ENCODE measurements at places on chromosomes 1 and 21. TPM values are rescaled to one million over a fixed set of nuclear protein-coding genes. Genes with fewer than 3 reads are reported as not detected.

OBSCN gene
- total RNA-seq, result 21.4 TPM

ZSCAN20 gene
- total RNA-seq, result 2.0 TPM

LCE4A gene
- total RNA-seq, result not detected

DYRK3 gene
- 16.5 TPM for total RNA-seq

LCE3B gene
- not detected for total RNA-seq

ZNF695 gene
- total RNA-seq, result 0.95 TPM

HIVEP3 gene
- 73.9 TPM for total RNA-seq

CELA2A gene
- total RNA-seq, result not detected

GRCh38 chr1:6025269-6026094 lies 20.2 kb upstream of the KCNAB2 start:
- DNase-seq, result no peak

DNA sequence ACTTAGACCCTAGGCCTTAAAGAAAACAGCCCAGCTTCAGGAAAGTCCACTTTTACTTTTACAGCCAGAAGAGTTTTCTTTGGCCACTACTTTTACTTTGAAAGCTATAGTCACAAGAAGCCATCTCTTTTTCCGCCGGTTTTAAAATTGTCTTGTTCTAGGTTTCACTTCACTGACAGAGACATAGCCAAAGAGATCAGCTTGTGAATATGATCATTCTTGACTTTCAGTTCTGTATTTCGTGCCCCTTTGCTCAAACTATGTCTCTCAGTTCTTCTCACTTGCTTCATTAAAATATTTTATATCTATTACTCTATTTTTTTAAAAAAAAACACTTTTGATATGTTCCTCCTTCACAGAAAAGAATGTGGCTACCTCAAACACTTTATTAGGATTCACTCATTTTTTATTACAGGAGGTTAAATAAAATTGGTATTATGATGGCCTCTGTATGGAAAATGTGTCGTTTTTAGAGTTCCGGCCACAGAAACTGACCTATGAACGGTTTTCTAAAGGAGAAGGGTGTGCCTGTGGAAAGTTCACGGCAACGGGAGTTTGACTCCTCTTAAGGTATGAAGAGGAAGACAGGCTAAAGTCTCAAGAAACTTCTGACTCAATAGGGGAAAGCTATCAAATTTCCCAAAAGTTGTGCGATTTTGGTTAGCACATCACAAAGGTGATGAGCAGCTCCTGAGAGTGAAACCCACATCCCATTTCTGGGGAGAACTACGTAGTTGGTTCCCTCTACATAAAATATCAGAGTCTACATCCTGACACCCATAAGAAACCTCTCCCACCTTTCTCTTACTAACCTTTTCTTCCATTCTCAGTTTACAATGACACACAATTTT lies 1.2 kb downstream of the MCOLN2 start:
- peak; percentile 72 for DNase-seq

GRCh38 chr1:109894823-109895719 lies 15.6 kb upstream of the CSF1 start:
- no peak for DNase-seq

DNA sequence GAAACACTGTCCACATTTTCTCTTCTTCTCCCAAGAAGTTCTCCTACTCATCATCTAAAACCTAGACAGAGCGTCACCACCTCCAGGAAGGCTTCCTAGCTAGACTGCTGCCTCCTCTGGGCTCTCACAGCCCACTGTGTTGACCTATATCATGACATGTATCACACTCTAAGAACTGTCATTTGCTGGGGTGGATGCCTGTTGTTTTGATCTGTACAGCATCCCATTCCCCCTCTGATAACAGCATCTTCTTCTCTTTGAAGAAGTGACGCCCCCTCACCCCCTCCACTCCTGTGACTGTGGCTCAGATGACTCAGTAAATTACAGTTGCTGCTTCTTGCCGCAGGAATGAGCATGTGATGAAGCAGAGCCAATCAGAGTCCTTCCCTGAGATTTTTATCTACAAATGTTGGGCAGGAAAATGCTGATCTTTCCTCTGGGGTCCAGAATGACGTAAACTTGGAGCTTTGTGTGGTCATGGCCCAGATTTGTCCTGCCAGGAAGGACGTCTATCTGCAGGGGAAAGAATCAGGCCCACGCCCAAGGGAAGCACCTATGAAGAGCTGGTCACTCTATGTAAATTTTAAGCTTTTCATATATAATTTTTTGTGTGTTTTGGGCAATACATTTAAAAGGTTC lies 28.0 kb upstream of the FOXO6 start:
- no peak for DNase-seq

- no peak for DNase-seq
Measured at GRCh38 chr1:97368296-97368695, 552.5 kb downstream of the DPYD start.

- no peak for DNase-seq
Measured at GRCh38 chr21:41431788-41432548, 5.9 kb downstream of the MX1 start.

- DNase-seq, result no peak
Measured at GRCh38 chr1:75954586-75954985, 22.4 kb upstream of the ASB17 start.

DNA sequence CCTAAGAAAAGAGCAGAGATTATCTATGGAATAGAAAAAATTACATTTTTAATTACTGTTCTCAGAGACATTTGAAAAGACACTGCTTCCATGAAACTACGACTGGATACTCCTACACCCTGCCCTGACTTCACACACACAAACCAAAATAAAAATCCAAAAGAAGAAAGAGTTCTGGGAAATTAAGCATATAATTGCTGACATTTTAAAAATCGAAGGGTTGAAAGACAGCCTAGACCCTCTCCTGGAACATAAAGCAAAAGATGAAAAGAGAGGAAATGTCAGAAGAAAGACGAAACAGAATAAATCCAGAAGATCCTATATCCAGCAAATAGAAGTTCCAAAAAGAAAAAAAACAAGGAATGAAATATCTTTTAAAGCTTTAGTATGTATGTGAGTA lies 32.8 kb upstream of the EEIG2 start:
- no peak for DNase-seq

GRCh38 chr1:180181996-180182642 lies 27.4 kb downstream of the QSOX1 start:
- no peak for DNase-seq

DNA sequence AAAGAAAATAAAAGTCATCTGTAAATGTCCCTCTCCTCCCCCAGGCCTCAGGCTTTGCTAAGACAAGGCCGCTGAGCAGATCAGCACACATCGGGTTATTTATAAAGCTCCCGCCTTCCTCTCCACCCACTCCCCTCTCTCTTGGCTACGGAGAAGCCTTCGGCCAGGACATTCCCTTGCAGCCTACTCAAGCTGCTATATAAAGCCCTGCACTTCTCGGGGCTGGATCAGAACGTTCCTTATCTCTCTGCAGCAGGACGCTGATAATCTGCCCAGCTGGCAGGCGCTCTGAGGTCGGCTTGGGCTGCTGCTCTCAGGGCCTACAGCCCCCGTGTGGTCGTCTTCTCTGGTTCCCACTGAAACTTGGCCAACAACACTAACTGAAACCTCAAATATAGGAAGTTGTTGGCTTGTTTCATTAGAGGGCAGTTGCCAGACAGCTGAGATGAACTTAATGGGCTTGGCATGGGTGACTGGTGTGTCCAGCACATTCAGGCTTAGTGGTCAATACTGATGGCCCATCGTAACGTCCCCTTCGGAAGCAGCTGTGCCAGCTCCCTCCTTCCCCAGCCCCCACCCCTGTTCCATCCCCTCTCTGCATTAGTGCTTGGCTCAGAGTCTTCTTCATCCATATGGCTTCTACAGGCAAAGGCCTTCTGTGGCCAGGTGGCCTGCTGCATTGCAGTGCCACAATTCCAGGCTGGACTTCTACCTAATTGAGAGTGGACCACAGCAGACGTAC lies 64.6 kb downstream of the IER5 start:
- no peak for DNase-seq

DNA sequence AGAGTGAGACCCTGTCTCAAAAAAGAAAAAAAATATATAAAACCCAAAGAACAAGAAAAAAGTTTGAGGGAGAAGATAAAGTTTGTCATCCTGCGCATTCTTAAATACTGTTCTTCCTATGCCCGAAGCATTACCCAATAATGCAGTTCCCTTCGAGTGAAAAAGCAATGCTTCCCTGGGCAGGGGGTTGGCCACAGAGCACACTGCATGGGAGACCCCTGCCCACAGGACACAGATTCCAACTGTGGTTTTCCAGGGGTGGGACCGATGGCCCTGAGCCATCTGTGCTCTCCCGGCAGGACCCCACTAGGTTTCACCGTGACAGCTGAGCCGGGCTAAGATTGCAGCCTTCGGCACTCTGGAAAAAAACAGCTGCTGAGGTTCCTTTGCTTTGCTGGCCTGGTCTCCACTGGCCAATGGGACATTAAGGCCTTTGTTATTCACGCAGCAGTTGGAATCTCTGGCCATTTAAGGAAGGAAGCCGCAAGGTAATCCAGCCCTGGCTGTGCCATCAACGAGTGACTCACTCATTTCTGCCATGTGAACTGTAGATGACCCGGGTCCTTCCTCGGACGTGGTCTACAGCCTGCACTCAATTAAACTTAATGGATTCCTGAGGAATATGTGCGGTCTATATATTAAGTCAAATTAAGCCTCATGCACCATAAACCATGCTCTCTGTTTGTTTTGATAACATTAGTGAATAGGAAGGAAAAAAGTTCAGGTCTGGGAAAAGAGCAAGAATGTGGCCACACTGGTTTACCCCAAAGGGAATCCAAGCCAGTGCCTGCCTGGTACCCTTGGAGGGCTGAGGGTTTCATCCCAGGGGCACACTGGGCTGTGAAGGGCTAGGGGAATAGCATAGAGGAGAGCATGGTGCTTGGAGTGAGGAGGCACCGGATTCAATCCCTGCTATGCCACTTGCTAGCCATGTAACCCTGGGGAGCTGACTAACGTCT lies 163.2 kb downstream of the ZBTB18 start:
- DNase-seq, result no peak

DNA sequence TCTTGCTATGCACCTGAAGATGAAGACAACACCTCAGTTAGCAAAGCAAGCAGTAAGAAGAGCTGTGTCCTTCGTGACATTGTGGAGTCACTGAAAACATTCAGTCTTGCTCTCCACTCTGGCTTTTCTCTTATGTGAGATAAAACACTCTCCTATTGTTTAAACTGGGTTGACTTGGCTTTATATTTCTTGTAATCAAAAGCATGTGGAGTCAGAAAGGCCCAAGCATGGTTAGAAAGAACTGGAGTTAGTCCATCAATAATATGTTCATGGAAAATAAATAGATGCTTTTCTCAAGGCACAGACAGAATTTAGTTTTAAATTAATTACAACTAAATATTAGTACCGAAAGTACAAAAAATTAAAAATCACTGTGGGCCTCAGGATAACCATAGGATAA lies 61.7 kb downstream of the UBE2U start:
- DNase-seq, result no peak

DNA sequence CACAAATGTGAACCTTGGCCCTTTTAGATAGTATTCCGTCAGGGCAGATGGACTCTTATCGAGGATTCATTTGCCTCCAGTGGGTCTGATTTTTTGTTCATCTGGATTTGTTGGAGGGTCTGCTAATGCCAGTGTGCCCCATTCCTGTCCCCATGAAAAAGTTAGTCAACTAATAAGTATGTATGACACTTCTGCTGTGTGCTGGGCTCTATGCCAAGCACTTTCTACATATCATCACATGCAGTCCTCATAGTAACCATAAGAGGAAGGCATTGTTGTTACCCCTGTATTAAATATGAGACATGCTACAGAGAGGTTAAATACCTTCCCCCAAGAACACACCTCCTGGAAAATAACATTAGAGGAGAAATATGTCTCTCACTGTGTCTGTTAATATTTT lies 46.6 kb upstream of the MAB21L3 start:
- no peak for DNase-seq

DNA sequence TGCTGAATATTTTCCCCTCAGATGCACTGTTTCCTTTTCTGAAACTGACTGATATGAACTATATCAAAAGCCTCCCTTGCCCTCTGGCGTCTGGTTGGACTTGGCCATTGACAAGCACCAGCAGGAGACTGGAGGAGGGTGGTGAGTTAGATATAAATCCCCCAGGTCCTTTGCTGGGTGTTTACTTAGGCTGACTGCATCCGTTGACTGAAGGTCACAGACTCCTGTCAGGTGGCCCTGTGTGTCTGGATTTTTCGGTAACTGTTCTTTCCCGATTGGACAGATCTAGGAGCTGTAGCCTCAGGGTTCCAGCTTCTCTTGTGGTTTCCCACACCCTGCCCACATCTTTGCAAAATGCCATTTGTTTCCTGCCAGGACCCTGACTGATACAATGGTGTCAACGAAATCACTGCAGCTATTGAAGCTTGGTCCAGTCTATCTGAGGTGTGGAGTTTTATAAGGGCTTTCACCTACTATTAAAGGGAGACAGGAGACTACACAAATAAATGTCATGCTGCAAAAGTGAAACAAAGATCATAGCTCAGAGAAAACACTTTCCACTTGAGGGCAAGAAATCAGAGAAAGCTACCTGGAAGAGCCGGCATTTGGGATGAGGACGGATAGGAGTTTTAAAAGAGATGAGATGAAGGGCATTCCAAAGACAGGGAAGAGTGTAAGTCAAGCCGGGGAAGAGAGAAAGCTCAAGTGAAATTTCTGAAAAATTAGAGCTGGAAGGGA lies 1.5 kb upstream of the MAGI3 start:
- peak; percentile 60 for DNase-seq

GRCh38 chr1:230056098-230056497 lies 10.9 kb upstream of the GALNT2 start:
- no peak for DNase-seq

- DNase-seq, result no peak
Measured at GRCh38 chr1:117499071-117499470, 106.8 kb upstream of the TENT5C start.

GRCh38 chr1:25430967-25431881 lies 527 bp downstream of the MACO1 start:
- no peak for DNase-seq

DNA sequence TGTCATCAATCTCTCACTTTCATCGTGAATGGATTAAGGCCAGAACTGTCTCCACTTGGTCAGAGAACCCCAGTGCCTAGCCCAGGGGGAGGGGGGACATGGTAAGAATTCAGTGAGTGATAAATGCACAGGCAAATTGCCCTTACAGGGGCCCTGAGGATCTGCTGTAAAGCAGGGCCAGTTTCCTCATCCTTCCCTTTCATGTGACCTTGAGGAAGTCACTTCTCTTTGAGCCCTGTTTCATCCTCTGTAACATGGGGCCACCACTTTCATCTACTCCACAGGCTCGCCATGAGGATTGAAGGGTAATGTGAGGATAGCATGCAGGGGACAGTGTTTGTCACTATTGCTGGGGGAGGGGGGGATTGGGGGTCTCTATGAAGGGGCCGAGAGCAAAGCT lies 28.1 kb upstream of the C1QA start:
- no peak for DNase-seq

GRCh38 chr1:119656410-119656955 lies 8.4 kb upstream of the ZNF697 start:
- no peak for DNase-seq

- DNase-seq, result no peak
Measured at GRCh38 chr1:235821361-235821981, 45.2 kb downstream of the LYST start.

DNA sequence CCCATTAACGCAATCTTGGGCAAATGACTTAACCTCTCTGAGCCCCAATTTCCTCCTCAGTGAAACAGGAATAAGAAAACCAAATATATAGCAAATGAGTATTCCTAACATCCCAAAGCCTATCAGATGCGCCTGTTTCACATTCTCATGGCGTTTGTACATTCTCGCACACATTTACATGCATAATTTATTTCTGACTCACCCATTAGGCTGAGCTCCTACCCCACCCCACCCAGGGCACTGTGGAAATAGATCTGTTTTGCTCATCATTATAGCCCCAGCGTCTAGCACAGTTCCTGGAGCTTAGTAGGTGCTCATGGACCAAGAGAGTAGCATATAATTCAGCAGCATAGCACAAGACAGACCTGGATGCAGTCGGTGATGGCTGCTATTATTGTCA lies 146.1 kb upstream of the VANGL1 start:
- no peak for DNase-seq

All from activated CD4-positive, alpha-beta T cell treated with anti-CD3 and anti-CD28 coated beads, Interleukin-2, amount 10 ng/mL, durations not matched to agents 24 days and 14 days (primary cell).